ENCODE measurements at places on chromosomes 12 and 14.

DNA sequence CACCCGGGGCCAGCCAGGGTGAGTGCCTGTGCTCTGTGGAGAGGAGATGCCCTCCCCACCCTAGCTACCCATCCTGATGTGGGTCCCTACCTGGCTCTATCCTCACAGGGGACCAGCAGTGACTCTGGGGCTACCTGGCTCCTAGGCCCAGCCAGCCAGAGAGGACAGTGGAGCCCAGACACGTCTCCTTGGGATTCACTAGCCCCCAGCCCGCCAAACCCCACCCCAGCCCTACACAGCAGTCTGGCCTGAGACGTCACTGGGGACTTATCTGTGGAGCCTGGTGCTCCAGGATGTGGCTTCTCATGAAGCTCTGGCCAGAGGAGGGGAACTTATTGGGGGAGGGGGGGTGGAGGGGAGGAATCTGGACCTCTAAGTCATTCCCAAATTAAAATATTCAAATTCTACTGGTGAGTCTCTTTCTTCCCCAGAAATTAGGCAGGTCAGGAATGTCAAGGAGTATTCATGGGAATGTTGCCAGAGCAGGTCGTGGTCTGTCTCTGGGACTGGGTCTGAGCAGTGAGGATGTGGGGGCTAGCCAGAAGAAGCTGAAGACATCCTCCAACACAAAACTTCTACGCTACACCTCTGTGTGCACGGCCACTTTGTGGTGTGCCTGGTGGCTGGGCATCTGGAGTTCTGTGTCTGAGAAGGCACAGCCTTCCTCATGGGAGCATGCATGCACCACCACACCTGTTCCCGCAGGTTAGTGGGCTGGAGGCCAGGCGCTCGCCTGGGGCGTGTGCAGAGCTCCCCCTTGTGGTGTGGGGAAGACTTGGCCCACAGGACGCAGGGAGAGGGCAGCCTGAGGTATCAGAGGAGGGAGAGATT lies 2.7 kb downstream of the CMTM5 start:
- DNase-seq = peak; percentile 87

GRCh38 chr14:61346221-61346620 lies 24.8 kb downstream of the PRKCH start:
- DNase-seq = no peak

- DNase-seq = no peak
Observed at GRCh38 chr12:24499151-24500146, 449.5 kb downstream of the BCAT1 start.

- DNase-seq = no peak
Observed at GRCh38 chr12:9758119-9758518, 2.6 kb downstream of the CD69 start.

- DNase-seq = no peak
Observed at GRCh38 chr14:75311356-75311755, 32.7 kb downstream of the FOS start.

- DNase-seq = peak; percentile 63
Observed at GRCh38 chr14:104135904-104136471, 2.4 kb upstream of the KIF26A start.

DNA sequence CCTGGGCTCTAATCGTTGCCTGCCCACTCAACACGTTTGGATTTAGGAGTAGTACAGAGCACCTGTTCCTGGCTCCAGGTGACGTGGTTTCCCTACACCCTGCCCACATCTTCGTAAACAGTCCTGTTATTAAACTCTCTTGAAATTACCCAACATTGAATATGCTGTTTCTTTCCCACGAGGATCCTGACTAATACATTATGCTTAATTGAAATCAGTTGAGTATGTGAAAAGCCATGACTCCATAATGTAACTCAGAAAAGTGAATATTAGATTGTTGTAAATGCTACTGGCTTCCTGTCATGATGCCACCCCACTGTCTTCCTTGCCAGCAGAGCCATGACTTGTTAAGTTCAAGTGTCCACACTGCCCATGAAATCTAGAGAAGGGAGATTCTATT lies 21.6 kb downstream of the AK7 start:
- DNase-seq = no peak

DNA sequence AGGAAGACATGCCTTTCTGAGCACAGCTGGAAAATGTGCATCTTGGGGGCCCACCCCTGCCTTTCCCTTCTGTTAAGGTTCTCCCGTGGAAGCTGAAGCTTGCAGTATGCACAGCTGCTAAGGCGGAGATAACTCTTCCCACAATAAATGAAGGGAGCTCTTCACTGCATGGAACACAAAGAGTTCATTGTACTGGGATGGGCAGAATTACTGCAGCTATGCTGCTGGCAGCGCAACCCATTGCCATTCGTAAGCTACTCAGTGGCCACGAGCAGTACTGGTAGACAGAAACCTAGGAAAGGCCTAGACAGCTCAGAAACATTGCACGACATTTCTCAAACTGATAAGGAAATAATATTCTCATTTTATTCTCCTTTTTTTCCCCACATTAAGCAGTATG lies 310.2 kb downstream of the MDGA2 start:
- DNase-seq = no peak

DNA sequence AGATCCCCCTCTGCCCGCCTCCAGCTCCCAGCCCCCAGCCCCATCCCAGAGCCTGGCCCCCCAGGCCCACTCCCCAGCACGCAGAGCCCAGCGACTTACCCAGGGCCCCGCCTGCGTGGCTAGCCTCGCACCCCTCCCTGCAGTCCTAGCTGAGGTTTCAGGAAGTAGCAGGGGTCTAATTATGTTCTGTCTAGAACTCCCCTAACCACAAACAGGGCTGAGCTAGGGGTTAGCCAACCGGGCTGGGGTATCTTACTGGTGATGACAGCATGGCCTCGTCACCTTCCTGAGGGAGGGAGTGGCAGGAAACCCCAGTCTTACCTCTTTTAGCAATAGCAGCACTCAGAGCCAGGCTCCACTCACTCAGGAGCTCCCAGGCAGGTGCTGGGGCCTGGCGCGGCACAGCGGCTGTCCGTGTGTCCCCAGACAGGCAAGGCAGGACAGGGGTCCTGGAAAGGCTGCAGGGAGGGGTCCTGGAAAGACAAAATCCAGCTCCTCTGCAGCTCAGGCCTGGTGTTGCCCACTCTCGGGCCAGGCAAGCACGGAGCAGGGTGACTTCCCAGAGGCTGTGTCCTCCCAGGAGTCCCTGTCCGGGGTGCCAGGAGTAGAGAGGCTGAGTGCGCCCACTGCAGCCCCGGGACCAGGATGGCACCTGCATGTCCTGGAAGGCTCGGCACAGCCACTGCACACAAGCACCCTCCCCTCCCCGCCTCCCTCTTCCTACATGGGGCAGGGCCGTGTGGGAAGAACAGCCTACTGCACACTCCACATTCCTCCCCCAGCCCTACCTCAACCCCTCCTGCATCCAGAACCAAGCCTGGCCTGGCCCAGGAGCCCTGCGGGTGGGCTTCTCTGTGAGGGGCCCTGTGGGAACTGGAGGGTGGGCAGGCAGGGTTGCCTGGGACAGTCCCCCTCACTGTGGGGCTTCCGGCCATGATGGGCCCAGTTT lies at the start of gene GPR132:
TSS of gene GPR132 (minus strand) at position 151 of the 949 bp plus-strand sequence. CDS start 10,010 bp downstream, outside the sequence.
- peak; percentile 95 for DNase-seq

DNA sequence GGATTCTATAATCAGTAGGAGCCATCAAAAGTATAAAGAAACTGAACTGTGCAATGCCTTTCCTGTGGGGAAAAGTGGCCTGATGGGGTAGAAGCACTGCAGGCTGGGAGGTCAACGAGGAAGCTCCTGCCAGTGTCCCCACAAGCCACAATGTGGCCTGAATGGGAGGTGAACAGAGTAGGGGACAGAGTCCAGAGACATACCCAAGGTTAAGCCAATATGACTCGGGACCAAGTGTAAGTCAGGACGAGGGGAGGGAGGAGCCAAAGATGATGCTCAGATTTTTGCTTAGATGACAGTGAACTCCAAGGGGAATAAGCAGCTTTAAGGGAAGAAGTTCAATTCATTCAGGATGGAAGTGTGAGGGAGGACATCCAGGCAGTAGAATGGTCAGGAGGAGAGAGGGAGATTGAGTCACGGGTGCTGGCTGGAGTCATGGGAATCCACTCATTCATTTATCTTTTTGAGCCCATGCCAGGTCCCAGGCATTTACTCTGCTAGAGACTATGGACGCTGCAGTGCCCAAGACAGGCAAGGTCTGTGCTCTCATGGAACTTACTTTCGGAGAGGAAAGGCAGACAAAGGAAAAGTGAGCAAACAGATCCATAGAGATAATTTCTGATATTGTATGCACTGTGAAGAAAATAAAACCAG lies 29.1 kb downstream of the DPF3 start:
- no peak for DNase-seq

DNA sequence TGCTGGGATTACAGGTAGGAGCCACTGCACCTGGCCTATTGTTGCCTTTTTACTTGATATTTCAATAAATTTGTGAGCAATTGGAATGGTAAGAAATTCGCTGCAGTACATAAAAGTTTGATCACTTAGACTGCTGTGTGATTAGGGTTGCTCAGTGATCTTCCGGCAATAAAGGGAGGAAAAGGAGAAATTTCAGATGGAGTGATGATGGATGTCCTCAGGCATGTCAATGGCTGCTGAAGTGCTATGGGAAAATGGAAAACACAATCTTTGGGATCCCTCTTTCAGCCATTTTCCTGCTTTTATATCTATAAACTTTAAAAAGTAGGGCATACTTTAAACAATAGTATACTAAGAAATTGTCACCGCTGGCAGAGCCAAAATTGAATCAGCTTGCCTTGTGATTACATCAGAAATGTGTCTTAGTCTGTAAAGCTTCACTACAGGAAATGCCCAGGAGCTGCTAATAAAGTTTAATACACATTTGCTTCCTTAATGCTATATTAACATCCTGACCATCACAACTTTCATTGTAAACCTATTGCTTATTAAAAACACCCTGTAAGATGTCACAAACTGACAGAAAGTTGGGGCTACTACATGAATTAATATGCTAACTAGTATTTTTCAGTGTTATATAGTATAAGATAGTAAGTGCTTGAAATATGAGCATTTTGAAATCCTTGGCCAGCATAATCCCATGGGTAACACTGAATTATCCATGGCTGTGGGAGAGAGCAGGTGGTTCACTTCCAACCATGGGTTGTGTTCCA lies 13.7 kb upstream of the FBXL14 start:
- DNase-seq = no peak

- no peak for DNase-seq
Observed at GRCh38 chr14:62706217-62706616, 339.0 kb downstream of the KCNH5 start.

DNA sequence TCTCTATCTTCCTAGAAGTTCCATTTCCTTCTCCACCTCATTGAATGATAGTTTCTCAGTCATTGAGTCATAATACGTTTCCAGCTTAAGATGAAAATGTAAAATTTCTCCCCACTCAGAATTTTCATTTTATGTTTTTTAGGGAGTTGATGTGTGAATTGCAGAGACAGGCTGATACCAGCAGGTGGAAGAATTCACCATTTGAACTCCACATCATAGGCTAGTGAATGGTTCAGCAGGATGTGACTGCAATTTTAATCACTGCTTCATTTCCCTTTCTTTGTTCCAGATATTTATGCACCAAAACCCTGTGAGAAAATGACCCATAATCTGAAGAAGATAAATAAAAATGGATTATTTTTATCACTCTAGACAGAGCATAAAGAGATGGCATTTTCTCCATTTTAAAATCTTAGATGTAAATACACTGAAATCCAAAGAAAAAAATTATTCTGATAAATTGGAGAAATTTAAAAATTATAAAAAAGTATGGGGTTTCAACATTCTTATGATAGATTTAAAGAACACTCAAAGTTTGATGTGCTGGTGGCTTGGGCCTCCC lies 10.6 kb upstream of the PYGL start:
- no peak for DNase-seq

DNA sequence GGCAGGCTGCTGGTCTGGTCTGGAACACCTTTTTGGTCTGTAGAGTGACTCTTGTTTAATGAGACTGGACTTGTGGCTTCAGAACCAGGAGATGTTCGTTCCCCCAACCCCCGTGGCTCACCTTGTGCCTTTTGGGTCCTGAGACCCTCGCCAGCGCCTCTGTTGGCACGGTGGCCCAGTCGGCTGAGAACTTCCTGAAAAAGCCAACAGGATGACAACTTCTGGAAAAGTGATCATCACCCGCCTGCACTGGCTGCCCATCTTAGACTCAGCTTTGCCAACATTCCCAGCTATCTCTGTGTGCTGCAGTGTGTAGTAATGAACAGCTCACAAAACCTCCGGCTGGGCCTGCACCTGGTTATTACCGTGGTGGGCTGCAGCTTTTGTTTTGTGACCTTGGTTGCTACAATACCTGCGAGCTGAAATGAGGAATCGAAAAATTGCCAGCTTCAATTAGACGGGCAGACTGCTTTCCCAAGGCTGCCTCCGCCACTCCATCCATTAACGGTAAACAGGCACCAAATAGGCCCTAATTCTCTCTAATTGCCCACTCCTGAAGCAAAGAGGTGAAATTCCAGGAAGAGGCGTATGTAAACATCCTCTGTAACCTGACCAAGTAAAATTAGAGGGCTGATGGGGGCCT lies 16.0 kb downstream of the MEG3 start:
- no peak for DNase-seq

DNA sequence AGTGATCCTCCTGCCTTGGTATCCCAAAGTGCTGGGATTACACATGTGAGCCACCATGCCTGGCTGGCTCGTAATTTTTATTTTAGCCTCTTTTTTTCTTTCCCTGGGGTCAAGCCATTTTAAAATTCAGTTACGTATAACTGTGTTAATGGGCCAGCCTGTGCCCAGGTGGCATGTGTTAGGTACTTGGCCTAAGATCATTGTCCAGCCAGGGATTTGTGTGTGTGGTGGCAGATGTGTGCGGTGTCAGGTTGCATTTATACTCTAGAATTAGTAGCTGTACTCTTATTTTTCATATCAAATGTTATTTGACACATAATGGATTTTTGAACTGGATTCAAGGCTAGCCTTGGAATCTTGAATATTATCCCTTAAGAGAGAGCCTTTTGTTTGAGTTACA lies 69.3 kb downstream of the FBXO34 start:
- no peak for DNase-seq

GRCh38 chr12:304805-305204 lies 42.2 kb upstream of the SLC6A13 start:
- no peak for DNase-seq

DNA sequence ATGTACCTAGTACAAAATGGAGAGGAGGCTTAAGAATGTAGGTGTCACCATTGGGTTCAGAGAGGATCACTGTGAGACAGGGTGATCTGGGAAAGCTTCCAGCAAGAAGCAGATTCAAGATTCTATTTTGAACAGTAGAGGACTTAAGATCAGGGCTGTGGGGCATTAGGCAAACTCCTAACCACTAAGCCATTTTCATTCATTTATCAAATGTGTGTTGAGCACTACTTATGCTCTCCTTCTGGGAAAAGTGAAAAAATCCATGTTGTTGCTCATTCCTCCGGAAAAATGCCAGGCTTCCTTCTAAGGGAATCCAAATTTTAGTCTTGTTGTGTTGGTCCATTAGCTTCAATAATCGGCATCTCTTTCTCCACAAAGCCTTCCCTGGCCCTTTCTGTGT lies 163.4 kb downstream of the NUAK1 start:
- DNase-seq = no peak

GRCh38 chr12:76583301-76583700 lies 23.7 kb upstream of the OSBPL8 start:
- DNase-seq = no peak
